K562 (cell line): ENCODE measurements at places on chromosomes 7 and 10. TPM values are rescaled to one million over a fixed set of nuclear protein-coding genes. Genes with fewer than 3 reads are reported as not detected.

The HSPA12A gene
- 0.09 and 0.29 TPM in 2 replicates for total RNA-seq

The TMEM196 gene
- total RNA-seq = not detected in 2 replicates

The ACSM6 gene
- not detected in 2 replicates for total RNA-seq

The SNX10 gene
- 11.8 and 12.1 TPM in 2 replicates for total RNA-seq

The PTER gene
- 19.5 and 20.1 TPM in 2 replicates for total RNA-seq

The KLLN gene
- 0.25 and 0.40 TPM in 2 replicates for total RNA-seq

The C1QL3 gene
- not detected in 2 replicates for total RNA-seq

The HIF1AN gene
- total RNA-seq = 16.8 and 19.1 TPM in 2 replicates

The RALA gene
- total RNA-seq = 25.9 and 26.1 TPM in 2 replicates

The CTAGE8 gene
- 0.11 TPM in 1 of 2 replicates, not detected in the other for total RNA-seq

The VWDE gene
- 89.3 and 92.6 TPM in 2 replicates for total RNA-seq

The GJD4 gene
- total RNA-seq = not detected in 2 replicates

The MMD2 gene
- not detected in 2 replicates for total RNA-seq

The CCDC7 gene
- total RNA-seq = 3.0 and 3.3 TPM in 2 replicates

The SYCE1 gene
- total RNA-seq = not detected in 2 replicates

The NPSR1 gene
- not detected in 2 replicates for total RNA-seq

The PAPOLB gene
- total RNA-seq = 0.16 and 0.25 TPM in 2 replicates

The POMZP3 gene
- total RNA-seq = 13.4 and 15.8 TPM in 2 replicates

The SCRN1 gene
- total RNA-seq = 0.33 and 0.49 TPM in 2 replicates

The VSTM2A gene
- not detected in 2 replicates for total RNA-seq

The FAM149B1 gene
- total RNA-seq = 6.1 and 7.2 TPM in 2 replicates

The WASHC2A gene
- total RNA-seq = 24.8 and 28.8 TPM in 2 replicates

The TCF7L2 gene
- 2.0 and 2.8 TPM in 2 replicates for total RNA-seq

The PIP gene
- not detected in 2 replicates for total RNA-seq

The LRRC61 gene
- 49.5 and 50.6 TPM in 2 replicates for total RNA-seq

The ZNF775 gene
- 18.7 and 19.2 TPM in 2 replicates for total RNA-seq

The ABCF2 gene
- 122 and 129 TPM in 2 replicates for total RNA-seq

The NODAL gene
- total RNA-seq = not detected in 2 replicates

The NPFFR1 gene
- total RNA-seq = not detected in 2 replicates

The FOXL3 gene
- not detected in 2 replicates for total RNA-seq

The TFEC gene
- not detected in 2 replicates for total RNA-seq

The MCU gene
- 21.3 and 23.7 TPM in 2 replicates for total RNA-seq

The UBE3C gene
- 76.0 and 76.4 TPM in 2 replicates for total RNA-seq

The CDHR1 gene
- total RNA-seq = 0.20 and 0.56 TPM in 2 replicates

The MRPL43 gene
- total RNA-seq = 47.0 and 48.5 TPM in 2 replicates

The PCDH15 gene
- not detected in 2 replicates for total RNA-seq

The RRP12 gene
- total RNA-seq = 64.4 and 68.2 TPM in 2 replicates

The SEMA3D gene
- total RNA-seq = 0.04 and 0.11 TPM in 2 replicates
